Lung (tissue), 17 donors: ENCODE measurements at places on chromosomes 3 and 15. TPM values are rescaled to one million over a fixed set of nuclear protein-coding genes. Genes with fewer than 3 reads are reported as not detected.

The CYP1A2 gene
- polyA plus RNA-seq = 0.57 TPM

The CTXN2 gene
- not detected for polyA plus RNA-seq

The CCDC80 gene
- 20.0 TPM for polyA plus RNA-seq

The SLC30A4 gene
- 1.0 TPM for polyA plus RNA-seq

The CYP1A1 gene
- polyA plus RNA-seq = 0.46 TPM

The RNF7 gene
- 180 TPM for polyA plus RNA-seq

The ITIH4 gene
- polyA plus RNA-seq = 4.5 TPM

The GOLGA8O gene
- 0.22 TPM for polyA plus RNA-seq

The DBR1 gene
- 6.2 TPM for polyA plus RNA-seq

The CLDN11 gene
- polyA plus RNA-seq = 2.1 TPM

The ALPK3 gene
- polyA plus RNA-seq = 4.2 TPM

The KCNH8 gene
- polyA plus RNA-seq = 0.06 TPM

The GRAMD2A gene
- 13.0 TPM for polyA plus RNA-seq

The KBTBD12 gene
- polyA plus RNA-seq = 0.37 TPM

The RASL12 gene
- polyA plus RNA-seq = 13.8 TPM

The SAMD7 gene
- polyA plus RNA-seq = not detected

The CMTM8 gene
- 24.5 TPM for polyA plus RNA-seq

The SLC22A14 gene
- polyA plus RNA-seq = 0.06 TPM

The CADPS gene
- 0.13 TPM for polyA plus RNA-seq
